ENCODE measurements at places on chromosomes 12 and 14. TPM values are rescaled to one million over a fixed set of nuclear protein-coding genes. Genes with fewer than 3 reads are reported as not detected.

DNA sequence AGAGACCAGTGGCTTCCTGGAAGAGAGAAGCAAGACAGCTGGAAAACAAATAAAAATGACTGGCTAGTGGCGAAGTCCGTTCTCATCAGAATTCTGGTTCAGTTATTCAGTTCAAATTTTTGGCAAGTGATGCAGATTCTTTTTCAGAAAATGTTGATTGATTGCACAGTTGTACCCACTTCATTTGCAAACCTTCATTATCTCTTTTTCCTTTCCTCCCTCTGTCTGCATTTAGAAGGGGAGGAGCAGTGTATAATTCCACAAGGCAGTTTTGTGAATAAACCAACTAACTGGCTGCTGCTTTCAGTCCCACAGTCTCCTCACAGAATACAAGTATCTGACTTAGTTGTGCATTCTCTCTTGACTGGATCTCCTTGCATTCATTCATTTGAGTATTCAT lies 417.5 kb downstream of the NPAS3 start:
- DNase-seq: no peak

ITGB7 gene
- total RNA-seq: 487 TPM

GRCh38 chr14:67680121-67680602 lies 5.7 kb upstream of the VTI1B start:
- DNase-seq: peak; percentile 90

- DNase-seq: no peak
Observed at GRCh38 chr12:63982604-63983295, 138.2 kb downstream of the SRGAP1 start.

- no peak for DNase-seq
Observed at GRCh38 chr12:46492471-46493085, 120.0 kb upstream of the SLC38A2 start.

- DNase-seq: no peak
Observed at GRCh38 chr12:130925666-130926015, 28.1 kb upstream of the ADGRD1 start.

- DNase-seq: no peak
Observed at GRCh38 chr12:114400925-114401324, 5.0 kb downstream of the TBX5 start.

DNA sequence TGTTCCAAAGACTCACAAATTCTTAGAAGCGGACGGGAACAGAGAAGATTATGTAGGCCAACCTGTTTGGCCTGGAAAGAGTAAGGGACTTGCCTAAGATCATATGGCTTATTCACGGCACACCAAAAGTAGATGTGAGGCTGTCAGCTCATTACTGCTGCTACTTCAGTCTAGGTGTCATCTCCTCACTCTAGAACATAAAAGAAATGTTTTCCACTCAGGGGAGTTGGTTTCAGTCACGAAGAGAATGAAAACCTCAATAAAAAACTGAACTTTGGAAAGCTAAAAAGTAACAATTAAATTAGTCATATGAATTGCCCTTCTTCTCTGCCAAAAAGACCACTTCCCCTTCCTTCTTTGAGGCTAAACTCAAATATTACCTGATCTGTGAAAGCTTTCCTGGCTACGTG lies 658 bp upstream of the CEP128 start:
- no peak for DNase-seq

P2RX7 gene
- 2.2 TPM for total RNA-seq

POTEM gene
- total RNA-seq: not detected

BDKRB1 gene
- 0.21 TPM for total RNA-seq

- DNase-seq: no peak
Observed at GRCh38 chr12:1518591-1519516, 75.5 kb downstream of the FBXL14 start.

- DNase-seq: no peak
Observed at GRCh38 chr14:36418937-36419336, 98.5 kb upstream of the MBIP start.

GRCh38 chr12:122403831-122404230 lies 18.6 kb downstream of the CLIP1 start:
- no peak for DNase-seq

PZP gene
- total RNA-seq: not detected

KCNK13 gene
- not detected for total RNA-seq

DNA sequence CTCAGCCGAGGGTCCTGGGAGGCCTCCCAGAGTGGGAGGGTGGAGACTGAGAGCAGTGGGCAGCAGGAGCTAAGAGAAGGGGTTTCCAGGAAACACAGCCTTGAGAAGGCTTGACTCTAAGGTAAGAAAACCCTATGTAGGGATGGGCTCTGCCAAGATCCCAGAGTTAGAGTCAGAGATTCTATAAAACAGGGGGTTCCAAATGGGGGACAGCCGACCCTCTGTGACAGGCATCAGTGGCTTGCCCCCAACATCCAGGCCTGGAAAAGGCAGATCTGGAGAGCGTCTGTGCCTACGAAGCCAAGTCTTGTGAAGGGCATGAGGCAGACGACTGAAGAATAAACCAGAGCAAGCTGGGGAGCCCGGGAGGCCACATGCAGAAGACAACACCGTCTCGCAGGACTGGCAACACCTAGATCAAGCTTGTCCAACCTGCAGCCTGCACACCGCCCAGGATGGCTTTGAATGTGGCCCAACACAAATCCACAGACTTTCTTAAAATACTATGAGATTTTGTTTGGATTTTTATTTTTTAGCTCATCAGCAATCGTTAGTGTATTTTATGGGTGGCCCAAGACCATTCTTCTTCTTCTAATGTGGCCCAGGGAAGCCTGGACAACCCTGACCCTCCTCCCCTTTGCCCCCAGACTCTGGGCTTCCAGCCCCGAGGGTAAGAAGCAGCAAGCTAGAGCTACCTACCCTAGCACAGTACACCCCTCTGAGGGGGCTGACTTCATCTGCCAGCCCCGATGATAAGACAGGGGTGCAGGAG lies 42.1 kb downstream of the PRMT8 start:
- no peak for DNase-seq

TSHR gene
- total RNA-seq: not detected

OR4K5 gene
- total RNA-seq: not detected

DNA sequence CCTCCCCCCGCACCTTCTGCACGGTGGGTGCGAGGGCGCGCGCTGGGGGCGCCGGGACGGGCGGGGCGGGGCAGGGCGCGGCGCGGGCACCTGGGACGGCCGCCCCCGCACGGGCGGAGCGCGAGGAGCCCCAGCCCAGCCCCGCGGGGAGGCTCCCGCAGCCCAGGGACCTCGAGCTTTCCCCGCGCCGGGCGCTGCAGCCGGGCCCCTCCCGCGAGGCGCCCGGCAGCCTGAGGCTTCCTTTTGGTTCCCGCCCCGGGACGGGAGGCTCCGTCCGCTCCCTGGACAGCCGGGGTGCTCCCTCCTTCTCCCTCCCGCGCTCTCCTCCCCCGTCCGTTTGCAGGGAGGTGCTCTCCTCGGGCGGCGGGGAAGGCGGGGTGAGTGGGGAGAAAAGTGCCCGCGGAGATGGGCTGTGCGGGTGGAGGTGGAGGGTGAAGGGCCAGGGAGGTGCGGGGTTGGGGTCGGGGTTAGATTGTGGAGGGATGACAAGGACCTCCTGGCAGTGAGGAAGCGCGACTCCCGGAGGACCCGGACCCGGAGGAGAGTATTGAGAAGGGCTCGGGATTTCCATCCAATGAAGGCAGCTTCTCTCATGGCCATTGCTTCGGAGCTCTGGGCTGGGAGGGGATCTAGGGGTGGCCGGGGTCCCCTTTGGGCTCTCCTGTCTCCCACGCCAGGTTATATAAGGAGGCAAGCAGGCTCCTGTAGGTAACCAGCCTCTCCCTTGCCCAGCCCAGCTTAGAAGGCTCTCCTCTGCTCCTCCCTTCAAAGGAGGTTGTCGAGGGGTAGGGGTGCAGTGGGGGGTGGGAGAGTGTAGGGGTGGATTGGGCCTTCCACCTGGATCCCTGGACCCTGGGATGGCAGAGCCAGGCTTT lies 645 bp downstream of the JDP2 start:
- DNase-seq: no peak

- DNase-seq: no peak
Observed at GRCh38 chr14:60165547-60165876, 314 bp upstream of the DHRS7 start.

- no peak for DNase-seq
Observed at GRCh38 chr12:109020796-109021380, at the start of gene SVOP. TSS of gene SVOP (minus strand) at chr12:109021068. CDS start at chr12:109020868, 200 bp downstream.

GRCh38 chr14:25074099-25074685 lies 24.2 kb upstream of the STXBP6 start:
- no peak for DNase-seq

AQP6 gene
- not detected for total RNA-seq

DNA sequence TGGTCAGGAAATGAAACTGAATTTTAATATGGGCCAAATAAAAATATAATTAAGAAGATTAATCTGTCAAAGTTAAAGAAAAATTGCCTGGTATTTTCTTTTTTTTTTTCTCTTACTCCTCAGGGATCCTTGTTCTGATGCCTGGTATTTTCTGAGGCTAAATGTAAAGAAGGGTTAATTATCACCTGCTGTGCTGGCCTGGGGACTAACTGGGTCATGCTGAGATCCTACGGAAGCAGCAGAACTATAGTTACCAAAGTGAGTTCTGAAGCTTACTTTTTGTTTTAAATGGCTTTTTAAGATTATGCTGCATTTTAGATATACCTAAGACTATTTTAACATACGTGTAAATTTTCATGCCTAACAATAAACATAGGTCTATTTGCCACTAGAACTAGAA lies 23.3 kb downstream of the ZC2HC1C start:
- no peak for DNase-seq

DNA sequence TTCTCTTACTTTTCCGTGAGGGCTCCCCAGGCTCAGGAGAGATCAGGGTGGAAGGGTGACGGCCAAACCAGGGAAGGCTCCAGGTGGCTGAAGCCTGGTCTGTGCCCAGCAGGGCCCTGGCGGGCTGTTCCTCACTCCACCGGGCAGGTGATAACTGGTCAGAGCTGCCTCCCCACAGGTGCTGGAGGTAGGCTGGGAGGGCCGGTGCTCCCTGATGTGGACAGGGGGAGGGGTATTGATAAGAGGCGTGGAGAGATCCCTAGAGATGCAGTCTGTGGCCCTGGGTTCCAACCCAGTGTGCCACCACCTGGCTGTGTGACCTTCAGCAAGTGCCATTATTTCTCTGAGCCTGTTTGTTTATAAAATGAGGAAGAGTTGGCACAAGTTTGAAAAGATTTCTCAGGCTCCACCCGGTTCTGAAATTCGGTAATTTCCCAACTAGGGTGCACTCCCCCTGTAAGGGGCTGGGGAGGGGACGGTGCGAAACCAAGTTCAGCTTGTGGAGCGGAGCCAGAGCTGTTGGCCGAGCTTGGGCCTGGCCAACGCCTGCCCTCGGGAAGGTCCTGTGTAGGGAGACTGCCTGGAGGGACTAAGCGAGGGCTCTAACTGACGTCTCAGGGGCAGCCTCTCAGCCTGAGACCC lies 1.0 kb upstream of the NR4A1 start:
- DNase-seq: no peak

DNA sequence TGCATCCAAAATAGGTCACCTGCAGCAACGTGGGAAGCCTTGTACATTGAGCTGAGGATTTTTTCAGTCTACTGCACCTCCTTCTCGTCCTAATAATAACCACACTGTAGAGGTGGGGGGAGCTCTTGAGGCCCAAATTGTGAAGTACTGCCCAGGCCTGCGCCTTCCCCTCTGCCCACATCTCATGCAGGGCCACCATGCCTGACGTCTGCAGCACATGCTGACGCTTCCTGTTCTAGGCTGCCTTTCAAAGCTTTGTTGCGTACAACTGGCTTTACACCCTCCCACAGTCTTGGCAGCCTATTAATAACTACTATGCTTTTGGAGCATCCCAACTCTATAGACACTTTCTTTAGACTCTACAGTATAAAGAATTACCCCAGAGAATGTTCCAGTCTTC lies 26.5 kb upstream of the TTC7B start:
- no peak for DNase-seq

ASIC1 gene
- 0.13 TPM for total RNA-seq

MFAP5 gene
- total RNA-seq: not detected

TAS2R9 gene
- not detected for total RNA-seq

VSX2 gene
- not detected for total RNA-seq

DNA sequence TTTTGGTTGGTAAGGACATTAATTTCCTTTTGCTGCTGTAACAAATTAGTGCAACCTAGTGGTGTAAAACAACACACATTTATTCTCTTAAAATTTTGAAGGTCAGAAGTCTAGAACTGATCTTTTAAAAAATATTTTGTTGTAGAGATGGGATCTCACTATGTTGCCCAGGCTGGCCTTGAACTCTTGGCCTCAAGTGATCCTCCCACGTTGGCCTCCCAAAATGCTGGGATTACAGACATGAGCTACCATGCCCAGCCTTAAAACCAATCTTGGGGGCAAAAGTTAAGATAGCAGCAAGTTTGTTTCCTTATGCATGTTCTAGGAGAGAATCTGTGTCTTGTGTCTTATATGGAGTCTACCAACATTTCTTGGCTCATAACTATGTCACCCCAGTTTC lies 55.8 kb downstream of the MIA2 start:
- DNase-seq: no peak

CCDC175 gene
- total RNA-seq: not detected

DNA sequence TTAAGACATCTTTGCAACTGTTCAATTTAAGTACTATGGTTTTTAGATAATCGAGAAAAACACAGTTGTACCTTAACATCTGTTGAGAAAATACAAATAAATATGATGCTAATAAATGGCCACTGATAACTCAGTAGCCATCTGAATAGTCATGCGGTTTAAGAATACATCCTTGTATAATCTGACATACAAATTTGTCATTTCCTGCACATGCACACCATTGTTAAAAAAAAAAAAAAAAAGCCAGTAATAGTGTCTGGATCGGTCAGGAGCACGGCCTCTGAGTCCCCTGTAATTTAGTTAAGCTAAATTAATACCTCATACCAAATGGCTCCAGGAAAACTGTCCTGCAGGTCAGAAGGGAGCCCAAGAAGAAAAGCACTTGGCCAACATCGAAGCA lies 16.8 kb downstream of the RFC5 start:
- no peak for DNase-seq

ANHX gene
- total RNA-seq: not detected

CISTR gene
- not detected for total RNA-seq

DPY19L2 gene
- 0.24 TPM for total RNA-seq

- no peak for DNase-seq
Observed at GRCh38 chr14:105929327-105930081, 403.1 kb downstream of the TMEM121 start.

GRCh38 chr14:38485026-38485425 lies 229.1 kb upstream of the CLEC14A start:
- DNase-seq: no peak

DNA sequence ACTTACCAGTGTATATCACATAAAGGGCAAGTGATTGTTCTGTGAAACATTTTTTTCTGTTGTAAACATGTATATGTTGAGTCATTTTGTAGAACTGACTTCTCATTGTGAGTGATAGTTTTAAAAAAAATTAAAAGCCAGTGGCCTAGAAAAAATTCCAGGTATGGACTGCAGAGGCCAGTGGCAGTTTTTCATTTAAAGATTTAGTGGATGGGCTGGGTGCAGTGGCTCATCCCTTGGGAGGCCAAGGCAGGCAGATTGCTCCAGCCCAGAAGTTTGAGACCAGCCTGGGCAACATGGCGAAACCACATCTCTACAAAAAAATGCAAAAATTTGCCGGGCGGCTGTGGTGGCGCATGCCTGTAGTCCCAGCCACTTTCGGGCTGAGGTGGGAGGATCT lies 84.7 kb upstream of the MDM1 start:
- no peak for DNase-seq

All from GM12878 (cell line).